ENCODE measurements at places on chromosomes 3 and 15.

DNA sequence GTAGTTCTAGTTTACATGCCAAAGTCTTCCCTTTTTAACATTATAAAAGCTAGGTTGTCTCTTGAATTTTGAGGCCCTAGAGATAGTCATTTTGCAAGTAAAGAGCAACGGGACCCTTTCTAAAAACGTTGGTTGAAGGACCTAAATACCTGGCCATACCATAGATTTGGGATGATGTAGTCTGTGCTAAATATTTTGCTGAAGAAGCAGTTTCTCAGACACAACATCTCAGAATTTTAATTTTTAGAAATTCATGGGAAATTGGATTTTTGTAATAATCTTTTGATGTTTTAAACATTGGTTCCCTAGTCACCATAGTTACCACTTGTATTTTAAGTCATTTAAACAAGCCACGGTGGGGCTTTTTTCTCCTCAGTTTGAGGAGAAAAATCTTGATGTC lies 21.3 kb downstream of the SLC35A5 start:
- no peak for DNase-seq

GRCh38 chr3:138775254-138775595 lies 59.5 kb downstream of the PIK3CB start:
- no peak for DNase-seq

DNA sequence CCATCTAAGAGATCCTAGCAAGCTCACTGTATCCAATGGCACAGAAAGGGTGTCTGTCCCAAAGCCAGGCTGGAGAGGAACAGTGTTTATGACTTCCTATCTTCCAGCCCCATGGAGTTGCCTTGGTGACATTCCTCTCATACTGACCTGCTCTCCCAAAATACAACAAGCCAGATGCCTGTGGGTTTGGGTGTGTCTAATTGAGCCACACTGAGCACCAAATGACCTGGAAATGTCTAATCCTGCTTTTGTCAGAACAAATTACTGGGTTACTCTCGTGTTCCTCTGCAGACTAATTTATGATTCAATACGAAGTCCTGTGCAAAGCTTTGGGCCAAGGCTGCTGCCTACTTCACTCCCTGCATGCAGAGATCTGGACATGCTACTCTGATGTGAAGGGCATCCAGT lies 98.1 kb upstream of the STRIT1 start:
- no peak for DNase-seq

DNA sequence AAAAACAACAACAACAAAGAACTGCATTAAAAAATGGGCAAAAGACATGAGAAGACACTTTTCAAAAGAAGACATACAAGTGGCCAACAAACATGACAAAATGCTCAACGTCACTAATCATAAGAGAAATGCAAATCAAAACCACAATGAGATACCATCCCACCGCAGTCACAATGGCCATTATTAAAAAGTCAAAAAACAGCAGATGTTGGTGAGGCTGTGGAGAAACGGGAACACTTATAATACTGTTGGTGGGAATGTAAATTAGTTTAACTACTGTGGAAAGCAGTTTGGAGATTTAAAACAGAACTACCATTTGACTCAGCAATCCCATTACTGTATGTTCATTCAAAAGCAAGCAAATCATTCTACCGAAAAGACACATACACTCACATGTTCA lies 15.1 kb downstream of the EIF1B start:
- no peak for DNase-seq

- DNase-seq: peak; percentile 92
Measured at GRCh38 chr3:185825006-185825638, at the start of gene IGF2BP2. TSS of gene IGF2BP2 (minus strand) at chr3:185825042. CDS start at chr3:185824960, 82 bp downstream.

GRCh38 chr3:179921500-179921899 lies 115.2 kb downstream of the PEX5L start:
- DNase-seq: no peak

- no peak for DNase-seq
Measured at GRCh38 chr15:43648649-43649429, at the start of gene CATSPER2. TSS of gene CATSPER2 (minus strand) at chr15:43648844. CDS start at chr15:43648061, 783 bp downstream.

DNA sequence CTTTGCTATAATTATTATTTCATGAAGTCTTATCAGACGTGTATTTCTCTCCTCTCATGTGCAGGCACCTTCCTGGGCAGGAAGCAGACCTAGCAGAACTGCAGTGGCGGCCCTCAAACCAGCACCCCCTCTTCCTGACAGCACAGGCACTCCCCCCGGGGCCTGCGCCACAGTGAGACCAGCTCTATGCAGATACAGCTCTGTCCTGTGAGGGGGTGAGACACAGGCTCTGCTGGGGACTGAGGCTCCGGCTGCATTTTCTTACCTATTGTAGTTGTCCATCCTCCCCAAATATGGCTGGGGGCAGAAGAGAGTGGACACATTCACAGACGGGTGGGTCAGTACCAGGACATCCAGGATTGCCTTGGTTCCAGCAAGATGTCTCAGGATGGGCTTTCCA lies 5.0 kb downstream of the CISH start:
- no peak for DNase-seq

- no peak for DNase-seq
Measured at GRCh38 chr15:91223863-91224262, 123.8 kb downstream of the SV2B start.

GRCh38 chr3:61564395-61565059 lies 3.2 kb downstream of the PTPRG start:
- peak; percentile 89 for DNase-seq

GRCh38 chr3:73508330-73508954 lies 116.3 kb downstream of the PDZRN3 start:
- DNase-seq: peak; percentile 88

- no peak for DNase-seq
Measured at GRCh38 chr15:48315041-48315440, 16.2 kb upstream of the DUT start.

DNA sequence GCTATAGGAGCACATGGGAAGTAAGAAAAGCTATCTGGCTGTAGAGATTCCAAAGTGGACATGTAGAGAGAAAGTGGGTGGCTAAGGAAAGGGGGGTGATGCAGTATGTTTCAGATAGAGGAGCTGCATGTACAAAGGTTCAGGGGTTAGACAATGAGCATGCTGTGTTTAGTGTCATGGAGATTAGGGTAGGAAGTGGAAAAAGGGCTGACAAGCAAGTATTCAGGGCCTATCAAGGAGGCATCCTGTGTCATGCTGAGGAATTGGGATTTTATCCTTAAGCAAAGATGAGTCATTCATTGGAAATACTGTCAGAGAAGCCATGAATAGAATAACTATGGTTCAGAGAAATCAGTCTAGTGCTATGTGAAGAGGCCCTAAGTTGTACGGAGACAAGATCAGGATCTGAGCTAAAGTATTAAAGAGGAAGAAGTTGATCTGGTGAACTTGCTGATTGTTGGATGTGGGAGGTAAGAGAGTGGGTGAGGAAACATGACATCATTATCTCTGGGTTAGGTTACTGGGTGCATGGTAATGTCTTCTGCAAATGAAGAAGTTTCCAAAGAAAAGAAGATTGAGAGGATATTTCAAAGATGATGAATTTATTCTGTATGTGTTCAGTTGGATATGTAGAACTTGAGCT lies 176.7 kb upstream of the GOLIM4 start:
- DNase-seq: no peak

DNA sequence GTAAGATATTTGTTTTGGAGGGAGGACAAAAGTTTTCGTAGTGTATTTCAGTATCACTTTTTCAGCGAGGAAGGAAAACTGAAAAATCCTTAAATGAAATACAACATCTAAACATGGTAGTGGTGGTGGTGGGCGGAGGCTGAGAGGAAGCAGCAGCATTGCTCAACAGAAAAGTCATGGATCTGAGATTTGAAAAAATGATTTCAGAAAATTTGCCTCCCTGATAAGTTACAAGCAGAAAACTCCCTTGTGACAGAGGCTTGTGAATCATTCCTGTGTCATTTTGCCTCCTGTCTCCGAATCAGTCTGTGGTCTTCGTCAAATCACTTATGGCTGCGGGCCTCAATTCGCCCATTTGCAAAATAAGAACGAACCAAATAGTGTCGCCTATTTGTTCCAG lies 965 bp upstream of the CRBN start:
- no peak for DNase-seq

DNA sequence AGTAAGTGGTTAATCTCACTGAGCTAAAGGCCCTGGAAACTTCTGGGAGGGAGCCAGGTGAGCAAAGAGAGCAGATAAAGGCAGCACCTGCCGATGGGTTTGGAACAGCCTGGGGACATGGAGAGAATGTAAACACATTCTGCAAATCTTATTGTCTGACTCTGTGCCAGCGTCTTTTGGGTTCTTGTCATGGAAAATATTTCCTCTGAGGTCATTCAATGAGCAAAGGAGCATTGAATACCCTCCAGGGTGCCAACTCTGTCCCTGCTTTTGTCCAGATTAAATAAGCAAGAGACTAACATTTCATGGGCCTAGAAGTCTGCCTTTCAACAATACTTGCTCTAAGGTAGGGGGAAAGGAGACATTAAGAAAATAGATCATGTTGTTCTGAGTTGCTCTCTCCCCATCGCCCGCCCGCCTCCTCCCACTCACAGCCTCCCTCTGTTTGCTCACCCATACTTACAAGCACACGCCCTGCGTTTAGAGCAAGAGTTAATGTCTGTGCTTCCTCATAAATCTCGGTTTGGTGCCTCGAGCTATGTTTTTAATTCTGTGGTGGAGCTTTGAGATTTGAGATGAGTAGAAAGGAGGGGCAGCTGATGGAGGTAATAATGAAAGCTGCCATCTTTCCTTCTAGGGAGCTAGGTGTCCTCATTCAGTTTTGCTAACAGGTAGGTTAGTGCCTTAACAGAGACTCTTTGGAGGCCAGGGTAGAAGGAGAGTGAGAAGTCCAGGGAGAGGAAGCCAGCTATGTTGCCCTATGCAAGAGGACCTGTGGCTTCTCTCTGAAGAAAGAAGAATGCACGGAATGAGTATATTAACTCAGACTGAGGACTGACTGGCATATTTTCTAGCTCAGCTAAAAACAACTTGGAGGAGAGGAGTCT lies 132.9 kb downstream of the TPRG1 start:
- DNase-seq: peak; percentile 51

DNA sequence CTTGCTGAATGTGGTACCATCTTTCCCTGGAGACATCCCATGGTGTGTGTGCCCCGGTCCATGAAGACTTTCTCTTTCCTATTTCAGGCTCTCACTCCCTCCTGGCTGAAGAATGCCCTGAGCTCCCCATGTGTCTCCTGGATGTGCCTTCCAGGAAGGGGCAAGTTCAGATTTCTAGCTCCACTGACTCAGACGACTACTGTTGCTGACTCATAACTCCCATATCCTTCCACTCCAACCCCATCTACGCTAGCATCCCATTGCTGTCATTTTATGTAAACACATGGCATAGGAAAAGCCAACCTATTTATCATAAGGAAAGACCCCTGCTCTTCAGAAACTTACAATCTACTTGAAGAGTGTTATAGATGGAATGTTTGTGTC lies 95.0 kb downstream of the ADCY5 start:
- no peak for DNase-seq

DNA sequence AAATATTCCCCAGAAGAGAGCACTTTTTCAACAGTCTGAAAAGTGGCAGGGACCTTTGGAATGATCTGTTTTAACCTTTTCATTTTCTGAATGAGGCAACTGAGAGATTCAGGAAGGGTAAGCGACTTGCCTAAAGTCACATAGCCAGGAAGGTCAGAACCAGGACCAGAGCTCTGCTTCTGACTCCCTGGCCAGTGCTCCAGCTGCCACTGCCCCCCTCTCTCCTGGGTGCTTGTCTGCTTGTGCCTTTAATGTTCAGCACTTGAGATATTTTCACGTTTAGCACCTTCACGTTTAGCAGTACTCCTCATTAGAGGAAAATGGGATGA lies 68.3 kb downstream of the SMAD3 start:
- no peak for DNase-seq

DNA sequence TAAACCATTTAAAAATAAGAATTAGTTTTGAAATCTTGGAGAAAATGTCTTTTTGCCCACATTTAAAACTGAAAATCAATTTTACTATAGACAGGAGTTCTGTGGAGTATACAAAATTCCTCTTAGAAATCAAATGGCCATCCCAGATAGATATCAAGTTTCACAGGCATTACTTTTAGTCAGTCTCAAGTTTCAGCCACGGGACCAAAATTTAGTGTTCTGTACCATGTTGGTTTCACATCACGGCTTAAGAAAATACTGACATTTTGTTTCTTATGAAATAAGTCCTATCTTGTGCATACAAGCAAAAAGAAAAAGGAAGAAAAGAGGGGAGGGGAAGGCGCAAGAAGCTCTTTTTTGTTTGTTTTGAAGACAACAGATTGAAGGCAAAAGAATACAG lies 45.7 kb downstream of the EIF2AK4 start:
- peak; percentile 37 for DNase-seq

DNA sequence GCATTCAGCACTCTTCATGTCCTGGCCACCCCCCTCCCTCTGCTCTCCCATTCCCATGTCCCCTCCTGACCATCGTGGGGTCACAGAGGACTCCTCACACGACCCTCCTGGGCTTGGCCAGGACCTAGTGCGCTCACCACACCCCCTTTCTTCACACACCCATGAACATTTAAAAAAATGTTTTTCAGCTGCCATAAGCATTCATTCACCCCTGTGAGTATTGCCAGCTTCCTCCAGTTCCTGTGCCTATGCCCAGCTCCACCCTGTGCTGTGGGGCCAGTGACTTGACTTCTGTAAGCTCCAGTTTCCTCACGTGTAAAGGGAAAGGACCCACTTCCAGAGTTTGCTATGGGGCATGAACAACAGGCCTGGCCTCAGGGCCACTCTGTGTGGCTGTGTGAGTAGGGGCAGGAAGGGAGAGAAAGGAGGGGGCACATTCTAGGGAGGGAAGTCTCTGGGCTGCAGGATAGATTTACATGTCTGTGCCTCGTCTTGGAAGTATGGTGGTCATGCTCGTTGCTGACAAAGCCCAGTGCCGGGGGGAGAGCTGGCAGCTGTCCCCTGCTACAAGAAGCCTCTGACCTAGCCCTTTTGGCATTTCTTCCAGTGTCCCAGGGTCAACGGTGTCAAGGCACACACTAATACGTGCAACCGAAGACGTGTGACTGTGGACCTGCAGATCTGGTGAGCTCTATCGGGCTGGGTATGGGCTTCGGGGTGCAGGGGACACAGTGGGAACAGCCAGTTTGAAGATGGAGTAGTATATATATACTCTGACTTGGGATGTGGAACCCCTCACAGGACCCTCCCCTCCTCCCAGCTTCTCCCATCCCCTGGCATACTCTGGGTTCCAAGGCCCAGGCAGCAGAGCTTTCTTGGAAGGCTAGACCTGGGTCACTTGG lies 22.8 kb downstream of the ESYT3 start:
- no peak for DNase-seq

- DNase-seq: no peak
Measured at GRCh38 chr3:147836330-147836729, 427.2 kb downstream of the ZIC1 start.

- DNase-seq: no peak
Measured at GRCh38 chr15:63917588-63918316, 84.0 kb upstream of the HERC1 start.

DNA sequence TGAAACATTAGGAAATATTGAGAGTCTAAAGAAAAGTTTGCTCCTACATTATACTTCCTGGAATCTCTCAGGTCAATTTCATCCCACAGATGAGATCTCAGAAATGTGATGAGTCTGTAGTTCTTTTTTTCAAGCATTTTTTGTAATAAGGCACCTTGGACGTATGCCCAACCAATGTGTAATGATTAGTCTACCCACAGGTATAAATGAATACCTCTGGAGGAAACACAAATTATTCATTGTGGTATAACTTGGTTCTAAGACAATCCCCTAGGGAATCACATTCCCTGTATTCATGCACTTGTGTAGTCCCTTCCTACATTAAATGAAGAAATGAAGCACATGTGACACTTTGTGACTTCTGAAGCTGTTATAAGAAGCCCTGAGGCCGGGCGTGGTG lies 596.2 kb upstream of the UBE2E2 start:
- DNase-seq: no peak

Data from lung (tissue), 17 donors.